Cortex of kidney (tissue), 1 donor: ENCODE measurements at places on chromosomes 13 and 19.

- no peak for DNase-seq
These were observed 350.4 kb downstream of the MTUS2 start for GRCh38 chr13:29170436-29171082.

DNA sequence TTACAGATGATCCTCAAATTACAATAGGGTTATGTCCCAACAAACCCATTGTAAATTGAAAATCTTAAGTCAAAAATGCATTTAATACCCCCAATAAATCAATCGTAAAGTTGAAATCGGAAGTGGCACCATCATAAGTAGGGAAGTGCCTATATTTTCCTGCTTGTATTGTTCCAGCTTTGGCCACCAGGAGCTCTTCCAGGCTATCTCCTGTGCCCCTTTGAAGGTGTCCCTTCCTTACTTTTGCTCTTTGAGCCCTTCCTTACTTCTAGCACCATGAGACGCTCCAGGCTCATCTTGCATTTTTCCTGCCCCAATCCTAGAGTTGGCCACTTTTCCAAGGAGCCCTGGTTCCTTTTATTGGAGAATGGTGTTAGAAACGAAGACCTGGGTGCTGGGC, 163.0 kb upstream of the TSC22D1 start:
- DNase-seq: no peak

- DNase-seq: no peak
These were observed 43.9 kb upstream of the MAP3K10 start for GRCh38 chr19:40147338-40147692.

- DNase-seq: no peak
These were observed 382.8 kb downstream of the FOXO1 start for GRCh38 chr13:40283666-40284065.

DNA sequence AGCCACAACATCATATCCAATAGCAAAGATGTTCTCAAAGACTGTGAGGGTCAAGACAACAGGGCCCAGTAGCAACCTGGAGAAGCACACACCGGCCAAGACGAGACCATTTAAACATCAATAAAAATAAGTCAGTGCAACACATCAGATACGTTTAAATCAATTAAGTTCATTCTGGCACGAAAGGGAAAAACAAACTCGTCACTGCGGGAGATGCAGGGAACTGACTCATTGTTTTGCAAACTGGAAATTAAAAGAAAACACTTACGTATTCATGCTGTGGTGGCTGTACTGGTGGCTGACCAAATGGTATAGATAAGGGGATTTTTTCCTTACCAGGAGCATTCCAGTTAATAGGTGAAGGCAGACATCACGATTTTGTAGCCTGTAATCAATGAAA, 26.3 kb upstream of the SLC15A1 start:
- DNase-seq: no peak

GRCh38 chr13:31528176-31528575, 211.2 kb upstream of the RXFP2 start:
- no peak for DNase-seq

- no peak for DNase-seq
These were observed 1.3 kb downstream of the FCGRT start for GRCh38 chr19:49513746-49514118.

DNA sequence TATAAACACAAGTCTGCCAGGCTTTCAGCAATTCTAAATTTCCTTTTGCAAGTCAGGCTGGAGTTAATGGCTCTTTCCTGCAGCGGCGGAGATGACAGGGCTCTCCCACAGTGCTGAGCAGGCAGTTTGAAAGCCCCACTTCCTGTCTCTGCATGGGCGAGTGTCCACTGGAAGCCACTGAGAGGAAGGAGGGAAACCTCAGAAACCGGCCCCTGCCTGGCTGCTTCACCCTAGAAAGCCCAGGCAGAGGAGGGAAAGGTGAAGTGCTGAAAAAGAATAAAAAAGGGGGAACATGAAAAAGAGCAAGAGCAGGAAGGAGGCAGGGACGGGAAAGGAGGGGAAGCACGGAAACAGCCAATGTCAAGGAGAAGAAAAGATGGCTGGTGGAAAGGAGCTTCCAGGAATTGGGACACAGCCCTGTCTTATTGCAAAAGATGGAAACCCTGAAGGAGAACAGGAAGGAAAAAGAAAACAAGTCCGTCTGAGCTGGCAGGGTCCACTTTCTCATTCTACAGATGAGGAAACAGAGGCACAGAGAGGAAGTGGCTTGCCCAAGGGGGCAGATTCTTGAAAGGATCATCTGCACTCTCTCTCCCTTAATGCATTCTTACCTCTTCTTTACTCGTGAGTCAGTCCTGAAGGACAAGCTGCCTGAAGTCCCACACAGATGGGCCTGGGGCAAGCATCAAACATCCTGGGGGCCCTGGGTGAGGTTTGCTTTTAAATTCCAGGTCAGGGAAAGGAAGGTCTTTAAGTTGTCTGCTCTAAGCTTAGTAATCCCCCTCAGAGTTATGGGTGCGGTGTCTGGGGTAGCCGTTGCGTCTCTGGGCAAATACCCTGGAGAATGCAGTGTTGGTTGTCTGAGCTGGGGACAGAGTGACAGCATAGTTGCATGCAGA, 38.8 kb upstream of the ALOX5AP start:
- DNase-seq: no peak

DNA sequence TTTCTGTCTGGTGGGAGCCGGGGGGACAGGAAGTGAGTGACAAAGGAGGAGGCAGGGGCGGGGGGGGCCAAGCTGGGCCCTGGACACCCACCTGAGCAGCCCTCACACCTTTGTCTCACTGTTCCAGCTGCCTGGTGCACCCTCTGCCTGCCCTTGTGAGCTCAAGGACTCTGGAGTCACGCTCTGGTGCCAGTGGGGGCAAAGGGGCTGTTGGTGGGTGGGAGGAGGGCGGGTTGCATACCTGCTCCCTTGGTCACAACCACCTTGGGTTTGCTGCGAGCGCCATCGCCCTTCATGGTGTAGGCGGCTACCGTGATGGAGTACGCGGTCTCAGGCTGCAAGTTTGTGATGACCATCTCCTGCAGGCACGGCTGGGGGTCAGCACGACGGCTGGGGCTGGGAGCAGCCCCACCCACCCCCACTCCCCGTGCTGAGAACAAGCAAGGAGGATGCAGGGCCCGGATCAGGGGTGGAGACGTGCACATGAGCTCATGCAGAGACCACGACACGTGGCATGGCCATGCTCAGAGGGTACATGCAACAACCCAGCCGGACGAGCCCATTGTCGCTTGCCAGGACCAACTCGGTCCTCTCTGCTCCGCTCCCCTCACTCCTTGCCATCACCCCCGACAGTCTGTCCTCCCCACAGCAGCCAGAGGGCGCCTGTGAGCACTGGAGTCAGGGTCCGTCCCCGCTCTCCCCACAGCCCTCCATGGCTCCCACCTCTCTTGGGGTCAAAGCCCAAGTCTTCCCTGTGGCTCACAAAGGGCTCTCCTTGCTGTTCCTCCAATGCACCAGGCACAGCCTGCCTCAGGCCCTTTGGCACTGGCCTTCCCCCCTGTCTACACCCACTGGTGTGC, 114.9 kb downstream of the PTPRS start:
- no peak for DNase-seq

DNA sequence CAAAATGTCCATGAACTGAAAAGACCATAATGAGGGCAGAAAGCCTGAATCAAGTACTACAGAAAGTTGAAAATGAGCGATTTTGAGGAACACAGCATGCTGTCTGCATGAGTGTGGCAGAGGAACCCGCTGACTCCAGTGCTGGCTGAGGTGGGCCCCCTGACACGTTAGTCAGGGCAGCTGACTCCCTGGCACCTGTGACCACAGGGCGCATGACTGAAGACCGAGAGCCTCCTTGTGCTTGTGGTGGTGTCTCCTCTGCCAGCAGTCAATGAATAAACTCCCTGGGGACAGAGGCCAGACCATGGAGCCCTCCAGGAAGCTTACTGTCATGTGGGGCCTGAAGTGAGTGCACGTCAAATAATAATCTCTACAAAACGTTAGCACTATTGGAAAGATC, 38.4 kb upstream of the VSTM2B start:
- DNase-seq: no peak

GRCh38 chr19:34589730-34590129, 87.2 kb downstream of the SCGB2B2 start:
- DNase-seq: no peak

DNA sequence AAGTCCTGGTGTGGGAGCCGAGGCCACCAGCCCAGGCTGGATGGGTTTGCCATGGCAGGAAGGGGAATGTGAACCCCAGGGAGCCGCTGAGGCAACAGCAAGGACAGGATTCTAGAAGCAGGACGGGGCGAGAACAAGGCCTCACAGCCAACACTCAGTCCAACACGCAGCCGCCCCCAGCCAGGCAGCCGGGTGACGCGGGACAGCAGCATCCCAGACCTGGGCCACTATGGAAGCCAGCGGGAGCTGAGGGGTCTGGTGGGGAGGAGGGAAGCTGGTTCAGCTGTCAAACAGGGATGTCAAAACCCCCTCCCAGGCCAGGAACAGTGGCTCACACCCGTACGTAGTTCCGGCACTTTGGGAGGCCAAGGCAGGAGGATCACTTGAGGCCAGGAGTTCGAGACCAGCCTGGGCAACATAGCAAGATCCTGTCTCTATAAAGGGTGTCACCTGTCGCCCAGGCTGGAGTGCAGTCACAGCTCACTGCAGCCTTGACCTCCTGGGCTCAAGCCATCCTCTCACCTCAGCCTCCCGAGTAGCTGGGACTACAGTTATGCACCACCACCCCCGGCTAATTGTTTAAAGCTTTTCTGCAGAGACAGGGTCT, 6.8 kb downstream of the MEX3D start:
- DNase-seq: no peak

GRCh38 chr19:54133312-54133956, 4.1 kb upstream of the CNOT3 start:
- DNase-seq: no peak

DNA sequence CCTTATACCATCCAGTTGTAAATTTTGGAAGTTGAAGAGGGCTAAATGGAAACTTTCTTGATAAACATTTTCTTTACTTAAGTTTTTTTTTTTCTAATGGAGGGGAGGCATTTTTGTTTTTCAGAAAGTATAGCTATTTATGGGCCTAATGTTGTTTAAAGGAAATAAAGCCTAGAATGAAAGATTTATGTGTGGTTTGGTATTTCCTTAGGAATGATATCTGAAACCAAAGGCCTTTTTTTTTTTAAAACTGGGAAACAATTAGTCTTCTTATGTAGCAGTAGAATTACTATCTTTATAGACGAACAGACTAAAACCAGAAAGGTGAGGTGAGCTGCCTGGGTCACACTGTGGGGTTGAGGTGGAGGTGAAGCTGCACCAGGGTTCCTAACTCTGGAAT, 80.1 kb downstream of the ESD start:
- no peak for DNase-seq

- no peak for DNase-seq
These were observed 693 bp upstream of the TMED1 start for GRCh38 chr19:10836479-10837330.

- no peak for DNase-seq
These were observed 325.8 kb downstream of the LMO7 start for GRCh38 chr13:75961911-75962310.

GRCh38 chr13:26280822-26281221, 26.9 kb downstream of the CDK8 start:
- DNase-seq: no peak

DNA sequence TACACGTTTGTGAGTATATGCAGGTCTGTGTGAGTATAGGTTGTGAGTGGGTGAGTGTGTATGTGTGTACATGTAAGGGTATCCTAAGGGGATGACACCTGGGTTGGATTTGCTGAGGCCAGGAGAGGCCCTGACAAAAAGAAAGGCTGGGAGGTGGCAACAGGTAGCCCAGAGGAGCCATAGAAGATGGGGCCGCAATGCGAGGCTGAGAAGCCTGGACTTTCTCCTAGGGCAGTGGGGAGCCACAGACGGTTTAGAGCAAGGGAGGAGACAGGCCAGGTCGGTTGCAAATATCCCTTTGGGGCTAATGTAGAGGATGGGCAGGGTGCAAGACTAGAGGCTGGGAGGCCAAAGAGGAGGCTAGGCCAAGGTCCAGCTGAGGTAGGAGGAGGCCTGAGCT, 54.3 kb downstream of the CELF5 start:
- no peak for DNase-seq

DNA sequence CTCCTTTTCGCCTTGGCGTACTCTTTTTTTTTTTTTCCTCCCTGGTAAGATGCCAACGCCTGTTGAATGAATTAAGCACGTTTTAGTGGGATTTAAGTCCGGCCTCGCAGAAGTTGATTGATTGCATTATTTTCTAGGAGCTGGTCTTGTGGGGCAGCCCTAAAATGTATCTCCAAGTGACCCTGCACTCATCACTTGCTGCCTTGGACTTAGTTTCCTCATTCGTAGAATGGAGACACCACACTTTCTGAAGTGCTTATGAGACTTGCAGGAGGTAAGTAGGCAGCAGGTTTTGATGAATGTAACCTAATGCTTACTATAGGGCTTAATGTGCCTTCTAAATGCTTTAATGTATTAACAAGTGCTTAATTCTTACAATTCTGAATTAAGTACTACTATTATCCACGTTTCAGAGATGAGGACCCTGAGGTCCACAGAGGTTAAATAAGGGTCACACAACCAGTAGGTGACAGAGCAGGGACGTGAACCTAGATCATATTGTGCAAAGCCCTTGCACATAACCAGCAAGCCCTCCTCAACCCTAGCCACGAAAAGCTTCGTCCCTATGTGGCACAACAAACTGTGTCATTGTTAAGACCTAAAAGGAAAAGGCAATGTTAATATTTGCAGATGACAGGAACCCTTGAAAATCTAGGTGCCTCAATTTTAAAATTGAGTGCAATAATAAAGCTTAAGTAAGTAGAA, 514 bp upstream of the ARGLU1 start:
- no peak for DNase-seq

- DNase-seq: no peak
These were observed 412.6 kb downstream of the KLF12 start for GRCh38 chr13:73721571-73721970.

DNA sequence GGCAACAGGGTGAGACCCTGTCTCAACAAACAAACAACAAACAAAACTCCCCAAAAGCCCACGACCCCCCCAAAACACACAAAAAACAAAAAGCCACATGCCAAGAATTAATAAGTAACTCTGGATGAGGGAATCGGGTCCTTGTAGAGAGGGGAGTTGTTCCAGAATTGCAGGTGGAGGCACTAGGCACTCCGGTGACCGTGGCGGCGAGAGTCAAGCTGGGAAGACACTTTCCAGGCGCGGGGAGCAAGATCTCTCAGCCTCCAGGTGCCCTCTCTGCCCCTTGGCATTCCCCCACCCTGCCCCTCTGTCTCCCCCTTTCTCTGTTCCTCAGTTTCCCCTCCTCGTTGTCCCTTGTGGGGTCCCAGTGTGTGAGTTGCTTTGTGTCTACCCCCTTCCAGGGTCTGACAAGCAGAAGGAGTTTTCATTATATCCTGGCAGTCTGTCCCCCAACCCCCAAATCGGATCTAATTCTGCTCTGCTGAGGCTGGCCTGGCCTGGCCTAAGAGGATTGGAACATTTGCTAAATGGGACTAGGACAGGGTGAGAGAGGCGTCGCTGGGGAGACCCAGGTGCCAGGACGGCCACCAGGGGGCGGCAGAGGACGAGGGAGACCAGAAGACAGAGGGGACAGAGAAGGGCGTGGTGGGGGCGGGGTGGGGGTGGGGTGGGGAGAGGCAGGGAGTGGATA, 8.3 kb upstream of the CRX start:
- DNase-seq: no peak
